HS-27A (cell line): ENCODE measurements at places on chromosomes 12 and 14.
A peak's percentile ranks its signal among the peaks of the same experiment; 100 is the strongest.

GRCh38 chr12:51752234-51752889 lies 96.2 kb downstream of the FIGNL2 start:
- no peak for DNase-seq

- DNase-seq = no peak
Observed at GRCh38 chr12:90936230-90937005, 18.6 kb downstream of the CCER1 start.

GRCh38 chr12:49622501-49623141 lies 740 bp upstream of the PRPF40B start:
- DNase-seq = peak; percentile 41

DNA sequence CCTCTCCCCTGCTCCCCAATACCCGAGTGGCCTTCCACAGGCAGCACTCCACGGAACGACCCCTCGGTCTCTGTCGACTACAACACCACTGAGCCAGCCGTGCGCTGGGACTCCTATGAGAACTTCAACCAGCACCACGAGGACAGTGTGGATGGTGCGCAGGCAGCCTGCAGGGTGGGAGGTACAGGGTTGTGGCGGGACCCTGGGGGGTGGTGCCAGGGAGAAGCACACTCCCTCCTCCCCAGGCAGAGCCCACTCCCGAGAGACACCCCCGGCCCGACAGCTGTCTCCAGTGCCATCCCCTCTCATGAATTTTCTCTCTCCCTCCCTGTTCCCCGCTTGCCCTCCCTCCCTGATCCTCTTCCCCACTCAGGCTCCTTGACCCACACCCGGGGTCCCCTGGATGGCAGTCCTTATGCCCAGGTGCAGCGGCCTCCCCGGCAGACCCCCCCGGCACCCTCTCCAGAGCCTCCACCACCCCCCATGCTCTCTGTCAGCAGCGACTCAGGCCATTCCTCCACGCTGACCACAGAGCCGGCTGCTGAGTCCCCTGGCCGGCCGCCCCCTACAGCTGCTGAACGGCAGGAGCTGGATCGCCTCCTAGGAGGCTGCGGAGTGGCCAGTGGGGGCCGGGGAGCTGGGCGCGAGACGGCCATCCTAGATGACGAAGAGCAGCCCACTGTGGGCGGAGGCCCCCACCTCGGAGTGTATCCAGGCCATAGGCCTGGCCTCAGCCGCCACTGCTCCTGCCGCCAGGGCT lies 9.0 kb downstream of the TNS2 start:
- no peak for DNase-seq

GRCh38 chr14:102201353-102201738 lies 61.6 kb downstream of the WDR20 start:
- no peak for DNase-seq

DNA sequence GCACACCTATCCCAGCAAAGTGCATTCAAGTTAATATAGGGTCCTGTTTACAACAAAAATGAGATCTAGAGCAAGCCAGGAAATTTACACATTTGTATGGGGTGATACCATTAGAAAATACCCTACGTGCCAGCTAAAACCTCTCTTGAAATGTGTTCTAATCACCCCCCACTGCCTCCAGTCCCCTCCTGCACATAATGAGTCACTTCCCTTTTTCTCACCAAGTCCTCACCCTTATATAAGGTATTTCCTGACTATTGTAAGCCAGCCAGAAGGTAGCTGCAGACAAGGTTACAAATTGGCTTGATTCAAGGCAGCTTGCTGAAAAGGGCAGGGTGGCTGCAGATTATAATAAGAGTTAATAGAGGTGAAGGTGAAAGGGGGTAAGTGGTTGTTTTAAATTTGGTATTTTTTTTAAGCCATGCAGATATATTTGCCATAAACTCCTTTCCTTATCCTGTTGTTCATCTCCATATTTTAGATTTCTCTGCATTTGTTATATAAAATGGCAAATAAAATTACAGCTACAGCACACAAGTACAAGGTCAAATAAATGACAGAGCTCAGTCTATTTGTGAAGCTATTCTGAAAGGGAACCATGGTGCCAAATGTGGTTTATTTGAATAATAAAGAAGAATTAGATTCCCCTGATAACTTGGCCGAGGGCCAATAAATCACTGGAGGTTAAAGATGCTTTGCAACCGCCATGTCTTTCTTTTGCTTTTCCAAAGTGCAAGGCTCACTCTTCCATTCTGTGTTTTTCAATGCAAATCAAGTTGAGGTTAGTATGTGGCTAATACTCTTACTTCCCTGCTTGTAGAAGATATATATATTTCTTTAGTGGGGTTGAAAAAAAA lies 385.9 kb downstream of the EGLN3 start:
- no peak for DNase-seq

DNA sequence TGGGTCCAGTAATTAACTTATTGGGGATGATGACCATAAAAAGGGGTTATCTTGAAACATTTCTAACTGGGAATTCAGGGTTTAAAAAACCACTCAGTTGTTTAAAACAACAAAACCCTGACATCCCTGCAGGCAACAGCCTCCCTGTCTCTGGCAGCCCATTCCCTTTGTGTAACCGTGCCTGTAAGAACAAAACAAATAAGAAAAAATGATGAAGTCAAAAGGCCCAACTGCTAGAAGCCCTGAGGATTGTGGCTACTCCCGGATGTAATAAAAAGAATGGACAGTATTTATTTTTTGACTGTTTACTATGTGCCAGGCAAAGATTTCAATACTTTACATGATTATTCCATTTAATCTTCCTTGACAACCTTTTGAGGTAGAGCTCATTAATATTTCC lies 75.3 kb downstream of the TMCC3 start:
- DNase-seq = no peak

- no peak for DNase-seq
Observed at GRCh38 chr12:47868552-47869031, 36.2 kb downstream of the VDR start.

GRCh38 chr12:84974155-84974815 lies 61.7 kb upstream of the SLC6A15 start:
- DNase-seq = no peak

- no peak for DNase-seq
Observed at GRCh38 chr14:62768753-62769152, 276.5 kb downstream of the KCNH5 start.

GRCh38 chr14:50364792-50365191 lies 31.9 kb downstream of the CDKL1 start:
- DNase-seq = no peak

GRCh38 chr12:131432532-131433260 lies 278.2 kb upstream of the SFSWAP start:
- no peak for DNase-seq

DNA sequence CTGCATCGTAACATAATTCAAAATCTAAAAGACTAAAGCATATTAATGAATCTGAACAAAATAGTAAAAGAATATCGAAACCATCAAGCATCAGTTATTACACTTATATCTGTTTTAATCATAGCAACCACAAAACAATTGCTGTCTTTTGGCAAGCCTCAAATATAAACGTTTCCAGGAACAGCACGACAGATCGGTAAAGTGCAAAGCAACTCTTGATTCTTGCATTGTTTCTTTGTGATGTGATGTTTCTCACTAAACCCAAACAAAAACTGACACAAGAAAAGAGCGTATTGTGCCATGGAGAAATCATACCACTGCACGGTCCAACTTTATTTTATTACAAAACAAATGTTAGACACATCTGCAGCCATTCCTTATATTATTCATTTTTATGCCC lies 9.2 kb upstream of the MYF6 start:
- DNase-seq = no peak

DNA sequence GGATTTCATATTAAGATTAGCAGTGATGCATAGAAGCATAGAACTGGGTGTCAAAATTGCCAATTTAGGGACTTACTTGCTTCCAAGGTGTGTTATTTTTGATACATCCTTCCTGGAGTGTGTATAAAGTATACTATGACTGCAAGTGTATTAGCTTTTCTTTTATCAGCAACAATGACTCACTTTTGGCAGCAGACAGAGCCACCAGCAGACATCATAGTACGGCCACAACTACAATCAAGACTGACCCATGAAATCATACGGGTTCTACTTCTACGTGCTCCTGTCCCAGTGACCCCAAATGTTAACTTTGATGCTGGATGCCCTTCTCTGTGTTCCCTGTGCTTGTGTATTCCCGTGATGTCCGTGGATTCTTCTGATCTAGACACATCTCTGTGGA lies 443.9 kb downstream of the TMEM132D start:
- no peak for DNase-seq

GRCh38 chr12:46362895-46363581 lies 9.5 kb downstream of the SLC38A2 start:
- no peak for DNase-seq

DNA sequence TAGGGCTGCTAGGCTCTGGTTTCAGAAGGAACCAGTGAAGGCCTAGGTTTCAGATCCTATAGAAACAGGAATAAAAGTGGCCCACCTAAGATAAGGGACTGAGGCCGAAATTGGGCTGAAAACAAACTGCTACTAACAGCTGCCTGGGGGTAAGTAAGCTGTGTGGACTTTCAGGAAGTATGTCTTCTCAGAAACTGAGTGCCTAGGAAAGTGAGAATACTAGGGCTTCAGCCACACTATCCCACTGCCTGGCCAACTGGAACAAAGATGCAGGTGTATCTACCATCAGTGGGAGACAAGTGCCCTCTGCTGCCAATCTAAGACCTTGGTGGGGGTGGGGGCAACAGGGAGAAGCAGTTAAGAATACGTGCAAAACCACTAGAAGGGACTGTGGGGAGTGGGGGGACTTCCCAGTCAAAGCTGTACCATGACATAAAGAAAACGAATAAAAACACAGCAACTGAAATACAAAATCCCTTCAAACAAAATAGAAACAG lies 82.5 kb downstream of the MED13L start:
- DNase-seq = no peak

DNA sequence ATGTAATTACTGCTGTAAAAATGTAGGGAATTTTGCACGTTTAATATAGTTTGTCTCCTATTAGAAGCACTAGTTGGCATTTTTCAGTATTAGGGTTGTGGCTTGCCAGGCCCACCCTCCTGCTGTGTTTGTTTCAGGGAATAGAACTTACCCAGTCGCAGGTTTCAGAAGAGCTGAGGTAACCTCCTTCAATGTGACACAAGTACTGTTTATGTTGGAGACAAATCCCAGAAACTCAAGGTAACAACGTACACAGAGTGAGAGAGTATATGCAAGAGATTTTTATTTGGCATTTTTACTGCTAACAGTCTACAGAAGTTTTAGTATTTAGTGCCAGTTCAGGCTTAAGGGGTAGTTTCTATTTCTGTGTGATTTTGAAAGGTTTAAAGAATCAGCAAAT lies 284.3 kb downstream of the RAD51B start:
- no peak for DNase-seq

DNA sequence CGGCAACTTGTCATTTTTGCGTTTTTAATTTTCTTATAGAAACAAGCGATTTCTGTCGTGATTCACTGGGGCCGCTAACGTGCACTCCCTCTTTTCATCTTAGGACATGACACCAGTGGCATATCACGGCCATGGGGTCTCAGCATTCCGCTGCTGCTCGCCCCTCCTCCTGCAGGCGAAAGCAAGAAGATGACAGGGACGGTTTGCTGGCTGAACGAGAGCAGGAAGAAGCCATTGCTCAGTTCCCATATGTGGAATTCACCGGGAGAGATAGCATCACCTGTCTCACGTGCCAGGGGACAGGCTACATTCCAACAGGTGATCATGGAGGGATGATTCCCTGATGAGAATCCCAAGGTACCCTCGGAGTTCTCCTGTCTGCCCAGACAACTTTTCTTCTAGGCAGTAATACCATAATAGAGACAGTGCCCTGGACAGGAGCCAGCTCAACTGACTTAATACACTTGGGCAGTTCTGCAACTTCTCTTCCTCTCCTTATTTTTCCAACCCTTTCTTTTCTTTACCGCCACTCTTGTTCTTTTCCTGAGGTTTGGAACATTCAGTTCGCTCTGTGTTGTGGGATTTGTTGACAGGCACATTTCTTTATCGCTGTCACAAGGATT lies 821 bp downstream of the TMEM106C start:
- DNase-seq = no peak

DNA sequence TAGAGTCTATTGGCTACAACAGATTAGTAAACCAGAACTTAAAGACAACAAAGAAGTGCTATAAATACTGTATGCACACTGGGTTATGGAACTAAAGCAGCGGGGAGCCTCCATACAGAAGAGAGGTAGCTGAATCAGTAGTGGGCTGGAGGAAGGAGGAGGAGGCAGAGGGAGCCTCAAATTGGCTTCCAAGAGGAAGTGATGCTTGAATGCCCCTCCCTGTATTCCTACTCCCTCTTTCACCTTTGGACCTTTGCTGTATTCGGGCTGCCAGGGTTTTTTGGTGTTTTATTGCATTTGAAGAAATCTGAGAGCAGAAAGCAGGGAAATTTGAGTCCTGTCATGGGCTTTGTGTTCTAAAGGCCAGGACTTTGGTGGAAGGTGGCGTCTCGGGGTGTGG lies 104.0 kb upstream of the PTPRB start:
- DNase-seq = no peak

DNA sequence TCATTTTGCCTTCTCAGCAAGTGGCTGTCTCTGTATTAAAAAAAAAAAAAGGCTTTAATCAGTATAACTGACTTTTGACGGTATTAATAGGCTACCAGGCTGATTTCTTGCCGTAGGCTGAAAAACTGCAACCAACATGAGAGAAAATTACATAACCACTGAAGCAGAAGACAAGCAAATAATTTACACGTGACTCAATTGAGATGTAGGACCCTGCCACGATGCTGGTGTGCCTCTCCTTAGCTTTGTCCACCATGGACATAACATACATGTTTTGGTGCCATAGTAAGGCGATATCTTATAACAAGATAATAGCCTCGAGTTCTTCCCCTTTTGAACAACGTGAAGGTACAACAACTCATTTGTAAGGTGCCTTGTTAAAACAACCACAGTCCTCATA lies 88.7 kb upstream of the GRIP1 start:
- DNase-seq = no peak

- DNase-seq = no peak
Observed at GRCh38 chr12:50005175-50005574, 20.1 kb downstream of the RACGAP1 start.

DNA sequence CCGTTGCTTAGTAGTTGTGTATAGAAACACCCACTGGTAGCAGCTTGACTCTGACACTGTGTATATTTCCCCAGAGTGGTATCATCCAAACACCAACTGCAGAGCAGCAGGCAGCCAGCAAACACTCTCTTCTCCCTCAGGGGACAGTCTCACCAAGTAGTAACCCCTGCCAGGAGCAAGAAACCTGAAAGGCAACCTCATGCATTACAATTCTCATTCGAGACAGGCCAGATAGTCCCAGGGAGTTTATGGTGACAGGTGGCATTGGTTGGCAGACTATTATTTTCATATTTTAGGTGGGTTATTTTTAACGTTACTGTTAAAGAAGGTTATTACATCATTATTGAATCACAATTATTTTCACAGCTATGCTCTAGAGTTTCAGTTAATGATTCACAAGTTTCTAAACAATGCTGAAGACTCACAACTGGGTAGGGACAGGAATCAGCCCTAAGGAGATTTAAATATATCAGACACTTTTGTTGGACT lies 222.8 kb downstream of the EGLN3 start:
- DNase-seq = no peak

- DNase-seq = no peak
Observed at GRCh38 chr14:93938751-93939303, 11.7 kb downstream of the FAM181A start.

- DNase-seq = no peak
Observed at GRCh38 chr12:31029916-31030562, 43.6 kb upstream of the DDX11 start.
